ENCODE measurements at places on chromosomes 12 and 14. TPM values are rescaled to one million over a fixed set of nuclear protein-coding genes. Genes with fewer than 3 reads are reported as not detected.

Gene BORCS5
- 5.2 TPM for total RNA-seq

Gene SLC22A17
- total RNA-seq: 10.3 TPM

Gene TGM1
- total RNA-seq: 3.3 TPM

Gene KRT74
- total RNA-seq: not detected

- DNase-seq: peak; percentile 13
Observed at GRCh38 chr14:58560208-58560607, 77.6 kb upstream of the DACT1 start.

DNA sequence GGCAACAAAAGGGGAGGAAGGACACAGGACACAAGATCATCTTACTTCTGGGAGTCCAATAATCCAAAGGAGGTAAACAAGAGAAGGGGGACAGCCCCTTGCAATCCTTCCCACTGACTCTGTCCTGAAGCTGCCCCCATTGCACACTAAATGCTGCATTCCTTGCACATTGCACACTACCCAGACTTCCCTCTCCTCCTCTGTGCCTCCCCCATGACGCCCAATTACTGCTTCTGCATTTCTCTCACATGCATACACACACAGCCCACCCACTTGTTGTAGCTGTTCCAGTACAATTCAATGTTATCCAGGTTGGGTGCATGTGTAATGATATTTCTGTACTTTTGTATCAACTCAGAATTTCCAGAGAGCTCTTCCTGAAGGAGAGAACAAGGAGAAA, 5.5 kb downstream of the NDRG2 start:
- DNase-seq: no peak

DNA sequence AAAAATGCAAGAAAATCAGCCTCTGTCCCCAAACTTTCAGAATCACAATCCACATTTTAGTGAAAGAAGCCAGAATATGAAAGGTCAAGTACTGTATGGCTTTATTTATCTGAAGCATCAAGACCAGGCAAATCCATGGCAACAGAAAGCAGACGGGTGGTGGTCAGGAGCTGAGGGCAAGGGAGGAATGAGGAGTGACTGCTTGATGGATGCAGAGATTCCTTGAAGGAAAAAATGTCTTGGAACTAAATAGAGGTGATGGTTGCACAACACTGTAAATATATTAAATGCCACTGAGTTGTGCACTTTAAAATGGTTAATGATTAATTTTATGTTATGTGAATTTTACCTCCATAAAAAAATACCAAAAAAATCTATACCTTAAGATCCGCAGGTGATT, 165.1 kb downstream of the GXYLT1 start:
- DNase-seq: no peak

GRCh38 chr14:98665007-98665406, 607.0 kb downstream of the BCL11B start:
- no peak for DNase-seq

DNA sequence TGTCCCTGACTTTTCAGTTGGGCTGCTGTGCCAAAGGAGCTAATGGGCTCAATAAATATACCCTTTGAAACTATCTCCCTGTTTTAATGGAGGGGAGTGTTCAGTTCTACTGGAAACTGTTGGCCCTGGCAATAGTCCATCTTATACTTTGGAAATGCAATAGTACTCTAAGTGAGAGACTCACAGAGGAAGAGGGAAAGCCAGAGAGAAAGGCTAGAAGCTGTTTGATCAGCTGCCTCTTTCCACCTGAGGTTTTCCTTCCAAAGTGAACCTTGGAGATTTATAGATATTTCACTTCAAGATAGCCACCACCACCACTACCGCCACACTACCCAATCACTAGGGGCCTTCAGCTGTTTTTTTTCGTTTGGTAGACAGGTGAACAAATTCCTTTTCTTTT, 93.6 kb upstream of the CCDC91 start:
- DNase-seq: no peak

GRCh38 chr12:54127538-54128259, 61.1 kb downstream of the SMUG1 start:
- no peak for DNase-seq

- no peak for DNase-seq
Observed at GRCh38 chr14:72742838-72743195, 151.1 kb downstream of the DPF3 start.

DNA sequence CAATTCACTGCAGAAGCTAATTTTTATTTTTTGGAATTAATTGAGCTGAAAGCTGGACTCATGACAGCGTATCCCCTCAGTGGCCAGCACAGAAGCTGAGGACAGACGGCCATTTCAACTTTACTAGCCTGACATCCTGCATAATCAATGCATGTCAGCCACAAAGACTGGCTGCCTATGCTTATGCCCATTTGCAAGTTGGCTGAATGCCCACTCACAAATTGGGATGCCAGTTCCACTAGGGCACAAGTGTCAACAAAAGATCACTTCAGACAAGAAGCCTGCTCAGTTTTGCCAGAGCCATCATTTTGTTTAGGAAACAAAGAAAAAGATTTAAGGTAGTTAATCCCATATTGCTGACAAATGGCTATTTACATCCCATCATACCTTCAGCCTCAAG, 417.6 kb downstream of the NOVA1 start:
- no peak for DNase-seq

- DNase-seq: no peak
Observed at GRCh38 chr12:78375461-78375860, 489.1 kb upstream of the SYT1 start.

GRCh38 chr12:104682790-104683279, 226.1 kb downstream of the CHST11 start:
- DNase-seq: no peak

DNA sequence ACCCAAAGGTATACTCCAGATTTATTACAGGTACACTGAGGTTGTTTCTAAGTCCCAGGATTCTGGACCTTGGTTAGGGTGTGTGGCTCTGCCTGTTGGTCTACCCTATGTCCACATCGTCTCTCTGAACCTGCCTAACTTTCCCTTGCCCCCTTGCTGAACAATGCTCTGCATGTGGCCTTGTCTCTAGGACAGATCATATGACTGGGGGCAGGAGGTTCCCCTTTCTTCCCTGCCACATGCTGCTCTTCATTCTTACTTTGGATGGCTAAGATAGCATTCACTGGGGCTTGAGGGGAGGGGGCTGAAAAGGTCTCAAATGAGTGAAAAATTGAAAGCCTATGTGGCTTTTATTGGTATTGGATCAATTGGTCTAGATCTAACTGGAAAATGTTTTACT, 49.2 kb downstream of the MBIP start:
- no peak for DNase-seq

Gene BBOF1
- total RNA-seq: 8.5 TPM

Gene SERPINA6
- total RNA-seq: not detected

Gene CBLN3
- total RNA-seq: not detected

GRCh38 chr14:84991021-84991420, 538.9 kb upstream of the FLRT2 start:
- DNase-seq: no peak

DNA sequence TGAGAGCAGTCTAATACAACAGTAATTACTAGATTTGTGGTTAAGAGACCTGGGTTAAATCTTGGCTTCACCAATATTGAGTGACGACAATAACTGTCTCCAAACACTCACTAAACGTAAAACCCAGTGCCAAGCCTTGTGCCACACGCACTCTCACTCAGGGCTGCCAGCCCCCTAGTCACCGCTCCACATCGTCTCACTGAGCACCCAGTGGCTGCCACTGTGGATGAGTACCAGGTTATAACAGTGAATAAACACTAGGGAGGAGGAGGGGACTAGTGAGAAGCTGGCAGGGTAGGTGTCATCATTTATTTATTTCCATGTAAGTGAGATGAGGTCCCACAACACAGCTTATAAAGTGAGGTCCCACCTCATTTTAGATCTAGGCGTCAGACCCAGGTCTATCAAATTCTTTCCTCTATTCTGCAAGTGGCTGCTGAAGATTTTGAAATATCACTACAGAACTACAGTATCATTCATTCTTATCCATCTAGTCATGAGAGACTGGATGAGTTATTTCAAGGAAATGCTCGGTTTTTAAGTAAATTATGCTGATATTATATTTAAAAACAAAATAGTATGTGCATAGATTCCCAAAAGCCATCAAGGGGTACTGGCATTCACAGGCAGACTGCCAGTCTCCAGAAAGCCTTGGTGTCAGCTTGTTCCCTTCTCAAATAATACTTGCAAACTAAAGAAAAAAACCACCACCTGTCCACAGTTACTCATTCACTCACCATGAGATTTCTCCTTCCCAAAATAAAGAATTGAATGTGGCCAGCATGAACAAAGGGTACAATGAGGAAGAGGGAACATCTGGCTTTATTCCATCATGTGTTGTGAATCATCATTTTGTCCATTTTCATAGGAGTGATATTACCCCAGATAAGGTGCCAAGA, 84.0 kb downstream of the PTPN21 start:
- DNase-seq: no peak

- no peak for DNase-seq
Observed at GRCh38 chr12:7158781-7159609, 28.8 kb downstream of the CLSTN3 start.

Gene DNAH10
- total RNA-seq: 0.09 TPM

- DNase-seq: no peak
Observed at GRCh38 chr14:71680736-71681387, 251.4 kb upstream of the RGS6 start.

Gene SLCO1A2
- total RNA-seq: 4.8 TPM

DNA sequence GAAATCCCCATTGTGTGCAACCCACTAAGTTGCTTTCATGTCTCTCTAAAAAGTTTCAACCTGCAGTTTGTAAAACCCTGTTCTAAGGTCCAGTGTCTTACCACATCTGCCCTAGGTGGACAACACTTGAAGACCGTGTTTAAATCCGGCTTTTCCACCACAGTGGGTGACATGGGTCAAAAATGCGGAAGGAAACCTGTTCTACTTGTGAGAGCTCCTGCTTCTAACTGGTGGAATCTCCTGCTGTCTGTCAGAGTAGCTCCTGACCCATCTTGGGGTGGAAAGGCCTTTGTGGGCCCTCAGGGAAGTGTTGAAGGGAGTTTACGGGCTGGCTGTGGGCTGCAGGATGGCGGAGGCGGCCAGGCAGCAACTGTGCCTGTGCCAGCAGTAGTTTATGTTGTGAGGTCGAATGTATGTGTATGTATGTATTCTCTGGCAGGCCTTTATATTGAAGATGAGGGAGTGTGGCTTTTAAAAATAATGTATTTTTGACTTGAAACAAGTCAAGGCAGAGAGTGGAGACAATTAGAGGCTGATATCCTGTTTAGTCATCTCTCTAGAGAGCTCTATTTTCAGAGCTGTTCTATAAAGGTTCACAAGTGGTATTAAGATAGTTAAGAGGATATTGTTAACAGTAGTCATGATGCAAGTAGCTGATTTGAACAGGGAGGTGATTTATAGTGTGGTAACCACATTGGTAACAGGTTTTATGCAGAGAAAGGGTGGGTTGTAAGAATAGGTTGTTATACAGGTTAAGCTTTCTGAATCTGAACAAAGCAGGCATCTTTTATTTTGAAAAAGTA, 67.0 kb downstream of the PRKCH start:
- DNase-seq: peak; percentile 83

- no peak for DNase-seq
Observed at GRCh38 chr12:131090274-131091210, 136.8 kb downstream of the ADGRD1 start.

DNA sequence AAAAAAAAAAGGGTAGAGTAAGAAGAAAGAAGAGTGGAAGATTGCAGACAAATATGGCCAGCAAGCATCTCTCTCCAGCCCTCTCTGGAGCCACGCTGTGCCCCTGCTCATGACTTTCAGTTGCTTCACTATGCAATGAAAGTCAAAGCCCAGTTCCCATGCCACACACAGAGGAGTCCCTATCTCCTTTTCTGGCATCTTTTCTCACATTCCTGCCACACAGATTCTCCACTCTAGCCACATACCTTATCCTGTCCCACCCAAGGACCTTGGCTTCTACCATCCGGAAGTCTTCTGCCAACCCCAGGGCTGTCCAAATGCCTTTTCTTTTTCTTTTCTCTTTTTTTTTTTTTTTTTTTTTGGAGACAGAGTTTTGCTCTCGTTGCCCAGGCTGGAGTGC, 39.3 kb upstream of the CAPRIN2 start:
- peak; percentile 50 for DNase-seq

Gene PRKD1
- 4.0 TPM for total RNA-seq

GRCh38 chr12:113270709-113271009, 49.4 kb downstream of the TPCN1 start:
- DNase-seq: no peak

DNA sequence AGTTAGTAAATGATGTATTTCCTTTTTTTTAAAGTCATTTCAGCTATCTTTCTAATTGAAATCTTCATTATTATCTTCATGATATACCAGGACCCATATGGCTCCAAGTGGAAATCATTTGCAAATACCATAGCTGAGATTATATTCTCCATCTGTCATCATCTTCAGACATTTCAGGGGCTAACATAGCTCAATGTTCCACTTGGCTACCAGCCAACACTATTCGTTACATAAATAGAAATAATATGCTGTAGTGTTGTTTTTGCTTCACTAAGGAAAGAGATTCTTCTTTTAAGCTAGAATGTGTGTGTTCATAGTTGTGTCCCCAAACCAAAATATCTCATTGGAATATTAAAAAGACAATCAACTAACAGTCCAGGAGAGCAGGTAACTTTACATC, 225.1 kb downstream of the DIO2 start:
- DNase-seq: no peak

DNA sequence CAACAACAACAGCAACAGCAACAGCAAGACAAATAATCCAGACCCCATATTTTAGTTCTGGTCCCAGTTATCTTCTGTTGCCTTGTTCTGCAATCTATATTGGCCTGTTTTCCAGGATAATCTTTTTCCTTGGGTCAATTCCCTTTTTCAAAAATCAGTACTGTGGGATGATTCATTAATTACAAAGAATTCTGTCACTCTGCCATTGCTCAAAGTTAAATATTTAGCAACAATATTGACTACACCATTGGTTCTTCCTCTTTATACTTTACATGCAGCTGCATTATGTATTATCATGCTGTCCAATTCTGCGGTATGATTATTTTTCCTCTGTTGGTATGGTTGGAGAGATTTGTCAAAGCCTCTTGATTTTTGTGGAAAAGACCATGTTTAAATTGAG, 10.1 kb upstream of the GALNT8 start:
- no peak for DNase-seq
